HT-29 (cell line): ENCODE measurements at places on chromosomes 12 and 14. TPM values are rescaled to one million over a fixed set of nuclear protein-coding genes. Genes with fewer than 3 reads are reported as not detected.

Gene WNT5B
- total RNA-seq, result 0.08 TPM in 1 of 2 replicates, not detected in the other

Gene SYT10
- not detected in 2 replicates for total RNA-seq

Gene ALKBH2
- total RNA-seq, result 41.0 and 44.7 TPM in 2 replicates

Gene MIA2
- total RNA-seq, result 6.2 and 8.0 TPM in 2 replicates

Gene ART4
- not detected in 2 replicates for total RNA-seq

Gene PRKAG1
- 38.4 and 50.4 TPM in 2 replicates for total RNA-seq

Gene ATL1
- total RNA-seq, result 0.28 and 1.6 TPM in 2 replicates

Gene DERA
- 26.4 and 38.0 TPM in 2 replicates for total RNA-seq

Gene GRIP1
- total RNA-seq, result 0.25 and 1.4 TPM in 2 replicates

Gene COCH
- total RNA-seq, result 0.81 and 2.0 TPM in 2 replicates

Gene METAP2
- 38.8 and 45.6 TPM in 2 replicates for total RNA-seq

Gene PTPRB
- total RNA-seq, result 7.0 and 9.3 TPM in 2 replicates

Gene SERPINA9
- total RNA-seq, result not detected in 2 replicates

Gene CMA1
- total RNA-seq, result not detected in 2 replicates

Gene LMNTD1
- not detected in 2 replicates for total RNA-seq

Gene CDCA3
- total RNA-seq, result 95.5 and 126 TPM in 2 replicates

Gene HRK
- not detected in 2 replicates for total RNA-seq

Gene MUCL1
- not detected in 2 replicates for total RNA-seq

Gene ASCL1
- not detected in 2 replicates for total RNA-seq

Gene OR4E2
- not detected in 2 replicates for total RNA-seq

Gene OTX2
- total RNA-seq, result not detected in 2 replicates

Gene HELB
- total RNA-seq, result 1.7 and 2.1 TPM in 2 replicates

Gene STYK1
- 7.4 and 12.8 TPM in 2 replicates for total RNA-seq

Gene RASSF8
- total RNA-seq, result 0.05 TPM in 1 of 2 replicates, not detected in the other

Gene C12orf54
- total RNA-seq, result not detected in 2 replicates

Gene CDKL1
- total RNA-seq, result 5.5 and 12.9 TPM in 2 replicates
